NCI-H345 (cell line): ENCODE measurements at places on chromosomes 12 and 14.

DNA sequence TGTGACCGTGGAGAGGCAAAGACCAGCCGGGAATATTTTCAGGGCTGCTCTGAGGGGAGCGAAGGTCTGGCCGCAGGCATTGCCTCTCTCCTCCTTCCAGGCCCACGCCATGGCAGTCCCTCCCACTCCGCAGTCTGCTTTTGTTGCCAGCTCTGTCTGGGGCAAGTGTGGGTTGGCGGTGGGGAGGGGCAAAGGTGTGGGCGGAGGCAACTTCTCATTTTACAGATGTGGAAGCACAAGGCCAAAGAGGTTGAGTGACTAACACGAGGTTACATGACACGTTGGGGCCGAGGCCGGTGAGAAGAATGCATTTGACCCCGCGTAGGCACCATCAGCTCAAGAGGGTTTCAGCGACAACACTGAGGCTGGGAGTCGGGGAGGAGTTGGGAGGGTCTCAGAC is 6.1 kb upstream of the FAIM2 start:
- no peak for DNase-seq

- no peak for DNase-seq
Measured at GRCh38 chr12:16844875-16845274, 238.9 kb upstream of the LMO3 start.

- DNase-seq: no peak
Measured at GRCh38 chr12:119274636-119275065, 59.9 kb upstream of the CCDC60 start.

- DNase-seq: no peak
Measured at GRCh38 chr12:58249610-58250009, 308.2 kb downstream of the ATP23 start.

- DNase-seq: no peak
Measured at GRCh38 chr12:95857156-95857555, 1.6 kb upstream of the SNRPF start.
